ENCODE measurements at places on chromosomes 2 and 18.

GRCh38 chr18:6119761-6120160, 224.4 kb upstream of the TMEM200C start:
- DNase-seq: no peak

- no peak for DNase-seq
These were observed 80.8 kb upstream of the PPP1CB start for GRCh38 chr2:28670856-28671255.

- no peak for DNase-seq
These were observed 424.4 kb upstream of the REG3G start for GRCh38 chr2:78601113-78601512.

- DNase-seq: peak; percentile 14
These were observed 15.9 kb downstream of the C2orf74 start for GRCh38 chr2:61177727-61178549.

GRCh38 chr18:31983976-31984375, 34.6 kb upstream of the RNF125 start:
- no peak for DNase-seq

GRCh38 chr2:200741468-200742202, 70.1 kb upstream of the BZW1 start:
- DNase-seq: no peak

GRCh38 chr2:32680942-32681341, 53.1 kb downstream of the TTC27 start:
- no peak for DNase-seq

DNA sequence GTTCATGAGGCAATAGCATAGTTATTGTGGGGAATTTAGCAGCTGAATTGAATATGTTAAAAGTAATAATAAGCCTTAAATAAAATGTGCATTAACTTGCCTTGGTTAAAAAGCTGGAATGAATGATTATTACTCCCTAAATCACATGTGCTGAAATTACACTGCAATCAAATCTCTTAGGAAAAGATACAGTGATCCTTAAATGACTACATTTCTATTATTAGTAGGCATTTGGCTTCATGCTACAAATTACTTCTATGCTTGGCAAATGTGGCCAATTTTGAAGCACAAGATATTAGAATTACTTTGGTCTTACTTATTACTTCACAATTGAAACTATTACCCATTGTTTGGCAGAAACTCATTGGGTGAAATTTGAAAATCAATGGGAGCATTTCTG, 5.4 kb downstream of the RND3 start:
- no peak for DNase-seq

- no peak for DNase-seq
These were observed 357.1 kb downstream of the CCDC85A start for GRCh38 chr2:56540916-56541315.

DNA sequence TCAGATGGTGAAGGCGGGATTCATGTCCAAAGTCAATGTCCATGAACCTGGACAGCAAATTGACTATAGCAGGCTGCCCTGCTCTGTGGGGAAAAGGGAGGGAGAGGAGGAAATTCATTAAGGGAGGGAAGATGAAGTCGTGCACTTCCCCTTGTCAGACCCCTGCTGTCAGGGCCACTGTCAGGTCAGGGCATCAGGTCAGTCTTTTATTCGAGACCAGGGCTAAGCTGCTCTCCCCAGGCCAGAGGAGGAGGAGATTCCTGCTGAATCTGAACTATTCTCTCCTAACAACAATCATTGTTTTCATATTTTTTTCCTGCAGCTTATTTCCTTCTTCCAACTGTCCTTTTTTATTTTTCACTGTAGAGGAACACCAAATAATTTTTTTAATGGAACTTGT, 17.2 kb downstream of the CNDP1 start:
- DNase-seq: no peak

- DNase-seq: no peak
These were observed 10.7 kb upstream of the IL1RL2 start for GRCh38 chr2:102176172-102176571.

- no peak for DNase-seq
These were observed 17.2 kb upstream of the CD207 start for GRCh38 chr2:70852824-70853223.

GRCh38 chr18:23291456-23292205, 156.3 kb downstream of the CABLES1 start:
- no peak for DNase-seq

- no peak for DNase-seq
These were observed 688.8 kb upstream of the PIK3C3 start for GRCh38 chr18:41266204-41266603.

- peak; percentile 81 for DNase-seq
These were observed 59.1 kb downstream of the ACSL3 start for GRCh38 chr2:222919841-222920526.

DNA sequence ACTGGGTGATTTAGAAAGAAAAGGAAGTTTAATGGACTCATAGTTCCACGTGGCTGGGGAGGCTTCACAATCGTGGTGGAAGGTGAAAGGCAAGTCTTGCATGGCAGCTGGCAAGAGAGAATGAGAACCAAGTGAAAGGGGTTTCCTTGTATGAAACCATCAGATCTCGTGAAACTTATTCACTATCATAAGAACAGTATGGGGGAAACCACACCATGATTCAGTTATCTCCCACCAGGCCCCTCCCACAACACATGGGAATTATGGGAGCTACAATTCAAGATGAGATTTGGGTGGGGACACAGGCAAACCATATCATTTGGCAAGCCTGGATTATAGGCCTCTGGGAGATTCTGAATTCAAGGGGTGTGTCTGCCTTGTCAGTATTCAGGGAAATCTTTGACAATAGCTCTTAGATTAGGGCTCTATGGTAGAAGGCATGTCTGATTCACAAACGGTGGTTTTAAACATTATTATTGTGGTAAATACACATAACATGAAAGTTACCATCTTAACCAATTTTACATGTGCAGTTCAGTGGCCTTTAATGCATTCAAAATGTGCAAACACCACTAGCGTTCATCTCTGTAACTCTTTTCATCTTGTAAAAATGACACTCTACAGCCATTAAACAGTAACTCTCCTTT, 15.3 kb upstream of the PLB1 start:
- no peak for DNase-seq

GRCh38 chr18:27227721-27228120, 42.6 kb upstream of the CHST9 start:
- no peak for DNase-seq

- no peak for DNase-seq
These were observed 53.6 kb downstream of the MTHFD2 start for GRCh38 chr2:74252036-74252435.

DNA sequence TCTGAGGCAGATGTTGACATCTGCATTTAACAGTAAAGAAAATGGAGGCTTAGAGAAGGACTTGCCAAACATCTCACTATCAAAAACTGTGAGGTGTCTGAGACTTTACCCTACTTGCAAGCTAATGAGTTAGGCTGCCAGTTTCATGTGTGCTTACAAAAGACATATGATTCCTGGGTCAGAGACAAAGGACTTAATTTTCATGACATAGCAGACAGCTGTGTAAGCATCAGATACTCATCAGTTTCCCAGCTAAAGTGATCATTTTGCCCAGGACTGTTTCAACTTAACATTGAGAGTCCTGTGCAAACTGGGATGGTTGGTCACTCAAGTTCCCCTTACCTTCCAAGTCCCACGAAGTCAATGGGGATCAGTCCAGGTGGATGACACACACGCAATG, 18.9 kb upstream of the DAPL1 start:
- no peak for DNase-seq

DNA sequence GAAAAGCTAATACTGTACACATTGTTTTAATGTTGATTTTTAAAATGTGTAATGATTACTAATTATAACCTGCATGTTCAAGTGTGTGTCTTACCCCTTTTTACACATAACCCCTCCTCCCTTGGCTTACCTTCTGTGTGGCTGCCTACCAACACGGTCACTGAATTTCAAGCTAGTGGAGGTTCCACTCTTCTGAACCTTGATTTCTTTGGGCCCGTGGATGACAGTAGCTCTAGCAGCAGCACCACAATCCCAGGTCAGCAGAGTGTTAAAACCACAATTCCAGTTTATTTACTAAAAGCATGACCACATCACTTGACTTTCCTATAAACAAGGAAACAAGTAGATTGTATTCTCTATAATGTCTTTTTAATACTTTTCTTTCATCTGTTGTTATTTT, 56.9 kb downstream of the AFTPH start:
- DNase-seq: no peak

- DNase-seq: no peak
These were observed 259.3 kb upstream of the KCNJ3 start for GRCh38 chr2:154439156-154439555.

DNA sequence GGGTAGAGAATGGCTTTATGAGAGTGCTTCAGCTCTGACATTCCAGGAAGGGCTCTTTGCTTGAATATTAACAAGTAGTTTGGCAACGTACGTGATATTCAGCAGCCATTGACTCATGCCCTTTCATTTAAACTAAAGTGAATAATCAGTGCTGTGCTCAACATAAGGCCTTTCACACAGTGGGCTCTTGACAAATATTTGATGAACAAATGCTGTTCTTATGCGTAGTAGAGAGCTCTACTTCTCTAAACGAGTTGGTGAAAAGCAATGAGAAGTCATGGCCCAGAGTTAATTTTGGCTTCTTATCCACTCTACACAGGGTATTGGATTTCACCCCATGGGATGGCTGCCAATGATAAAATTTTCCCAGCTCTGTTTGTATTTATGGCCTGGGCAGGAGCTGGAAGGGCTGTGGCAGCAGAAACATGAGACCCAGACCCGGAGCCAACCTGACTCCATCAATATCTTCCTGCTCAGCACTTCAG, 338.9 kb downstream of the CCDC85A start:
- DNase-seq: peak; percentile 64

DNA sequence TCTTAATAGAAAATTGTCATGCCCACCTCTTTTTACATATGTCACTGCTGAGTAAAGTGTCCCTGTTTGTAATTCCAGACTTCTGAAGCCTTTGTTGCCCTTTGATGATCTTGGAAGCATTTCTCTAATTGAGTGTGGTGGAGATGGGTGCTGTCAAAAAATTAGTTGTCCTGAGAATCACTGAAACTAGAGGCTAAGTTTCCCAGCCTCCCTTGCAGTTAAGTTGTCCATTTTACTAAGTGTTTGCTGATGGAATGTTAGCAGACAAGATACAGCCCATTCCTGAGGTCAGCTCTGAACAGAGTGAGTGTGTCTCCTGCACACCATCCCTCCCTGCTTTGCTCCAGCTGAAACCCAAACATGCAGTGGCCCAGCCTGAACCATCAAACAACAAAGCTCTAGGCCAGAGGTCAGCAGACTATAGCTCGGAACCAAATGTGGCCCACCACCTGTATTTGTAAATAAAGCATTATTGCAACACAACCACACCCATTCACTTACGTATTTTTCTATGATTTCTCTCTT, 28.1 kb upstream of the TMEM177 start:
- no peak for DNase-seq

GRCh38 chr2:241355983-241356870, at the start of gene FARP2:
Gene FARP2, plus strand, starts transcription at chr2:241356285. Its CDS starts 16,823 bp downstream, at chr2:241373108.
- peak; percentile 98 for DNase-seq

DNA sequence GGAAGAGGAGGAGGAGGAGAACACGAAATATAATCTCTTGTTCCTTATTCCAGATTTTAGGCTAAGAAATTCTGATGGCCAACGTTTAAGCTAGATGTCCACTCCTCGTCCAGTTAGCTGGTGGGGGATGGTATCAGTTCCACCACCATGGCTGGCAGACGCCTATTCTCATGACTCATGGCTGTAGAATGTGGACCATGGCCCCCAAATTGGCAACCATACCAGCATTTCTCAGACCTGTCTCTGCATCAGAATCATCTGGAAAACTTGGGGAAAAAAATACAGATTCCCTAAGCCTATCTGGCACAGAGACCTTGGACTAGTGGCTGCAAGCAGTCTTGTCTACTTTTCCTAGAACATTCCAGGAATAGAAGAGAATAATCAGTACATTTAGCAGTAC, 267.7 kb upstream of the SIX2 start:
- DNase-seq: peak; percentile 48

Measured in Daoy (cell line).